COR-L47 (cell line): ENCODE measurements at places on chromosomes 1 and 21.
A peak's percentile ranks its signal among the peaks of the same experiment; 100 is the strongest.

DNA sequence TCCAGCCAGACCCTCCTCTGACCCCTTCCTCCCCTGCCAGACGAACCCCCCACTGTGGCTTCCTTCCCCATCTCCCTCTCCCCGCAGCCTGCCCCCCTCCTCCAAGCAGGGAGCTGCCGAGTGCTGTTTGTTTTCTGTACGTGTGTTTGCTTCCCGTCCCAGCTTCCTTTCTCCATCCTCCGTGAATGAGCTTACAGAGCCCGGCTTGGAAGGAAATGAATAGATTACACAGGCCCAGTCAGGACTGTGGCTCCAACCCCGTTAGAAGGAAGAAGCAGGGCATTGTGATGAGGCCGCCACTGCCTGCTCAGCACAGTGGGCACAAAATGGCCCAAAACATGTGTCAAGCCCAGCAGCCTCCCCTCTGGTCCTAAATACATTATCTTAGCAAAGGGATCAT lies 123.2 kb downstream of the IGSF21 start:
- no peak for DNase-seq

GRCh38 chr1:241551759-241552638 lies 19.8 kb downstream of the KMO start:
- DNase-seq: no peak

- DNase-seq: no peak
Observed at GRCh38 chr21:42061195-42061985, 9.7 kb upstream of the UMODL1 start.

DNA sequence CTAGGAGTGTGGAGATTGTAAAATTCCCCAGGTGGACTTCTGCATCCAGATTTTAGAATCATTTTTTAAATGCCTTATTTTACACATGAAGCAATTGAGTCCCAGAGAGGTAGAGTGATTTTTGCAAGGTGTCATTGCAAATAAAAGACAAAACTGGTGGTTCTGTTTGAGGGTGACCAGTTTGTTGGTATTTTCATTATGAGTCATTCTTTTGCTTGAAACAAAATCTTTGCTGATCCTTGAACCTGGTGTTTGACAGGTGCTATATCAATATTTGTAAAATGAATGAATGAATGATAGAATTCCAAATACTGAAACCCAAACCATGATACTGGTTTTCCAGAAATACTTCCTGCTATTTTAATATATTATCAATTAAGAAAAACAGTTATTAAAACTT lies 44.1 kb downstream of the TTC3 start:
- DNase-seq: no peak

- DNase-seq: no peak
Observed at GRCh38 chr1:156768610-156769295, 1.4 kb downstream of the PRCC start.

- DNase-seq: no peak
Observed at GRCh38 chr1:246875041-246876026, 56.4 kb downstream of the AHCTF1 start.

GRCh38 chr21:42315296-42315891 lies at the start of gene TFF3:
Gene TFF3, minus strand, starts transcription at chr21:42315409. Its CDS starts 35 bp downstream, at chr21:42315374.
- DNase-seq: peak; percentile 95

GRCh38 chr1:94592571-94592920 lies 51.0 kb upstream of the F3 start:
- no peak for DNase-seq
